ENCODE measurements at places on chromosomes 11 and 22.

- DNase-seq: no peak
Observed at GRCh38 chr11:3165152-3165705, at the start of gene OSBPL5. Gene OSBPL5 (minus strand): TSS chr11:3165310. CDS start chr11:3129148, 36,162 bp downstream.

DNA sequence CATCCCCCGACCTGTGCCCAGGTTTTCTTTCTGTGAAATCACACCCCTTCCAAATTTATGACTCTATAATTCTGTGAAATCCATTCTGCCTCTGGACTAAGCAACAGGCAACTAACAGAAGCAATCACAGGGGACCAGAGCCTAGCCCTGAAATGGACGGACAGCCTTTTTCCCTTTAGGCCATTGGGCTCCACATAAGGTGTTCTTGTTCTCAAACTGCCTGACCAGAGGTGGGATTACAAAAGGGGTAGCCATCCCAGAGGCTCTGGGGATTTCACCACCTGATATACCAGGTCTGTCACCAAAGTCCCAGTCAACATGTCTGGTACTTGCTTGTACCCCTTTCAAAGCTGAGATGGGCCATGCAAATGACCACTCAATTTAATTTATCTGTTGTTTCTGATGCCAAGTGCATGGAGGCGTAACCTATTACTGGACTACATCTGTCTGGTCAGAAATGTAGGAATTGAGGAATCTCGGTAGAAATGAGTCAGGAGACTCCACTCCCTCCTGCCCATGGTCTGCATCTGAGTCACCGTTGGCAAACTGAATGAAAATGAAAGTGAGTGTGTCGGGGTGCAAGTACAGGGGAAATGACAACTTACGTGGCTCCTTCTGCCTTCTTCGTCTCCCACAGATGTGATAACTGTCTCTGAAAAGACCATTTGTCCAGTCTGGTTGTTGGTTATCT, 10.2 kb downstream of the DKK3 start:
- DNase-seq: no peak

DNA sequence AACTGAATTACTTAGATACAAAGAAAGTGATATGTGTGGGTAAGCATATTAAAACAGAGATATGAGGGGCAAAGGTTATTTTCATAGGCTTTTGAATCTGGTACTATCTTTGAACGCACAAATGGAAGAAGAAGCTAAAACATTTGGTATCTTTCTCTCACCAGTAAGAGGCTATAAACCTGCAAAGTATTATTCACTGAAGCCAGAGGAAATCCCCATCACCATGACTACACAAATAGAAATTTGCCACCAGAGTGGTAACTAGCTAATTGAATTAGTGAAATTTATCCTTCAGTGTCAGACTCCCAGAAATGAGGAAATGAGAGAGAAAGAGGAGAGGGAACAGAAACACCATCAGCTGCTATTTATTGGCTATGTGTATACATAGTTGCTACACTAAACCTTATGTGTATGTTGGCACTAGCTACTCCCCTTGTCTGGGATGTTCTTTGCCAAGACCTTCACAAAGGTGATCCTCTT, 503.4 kb downstream of the DLG2 start:
- no peak for DNase-seq

GRCh38 chr11:79439886-79440570, 802 bp downstream of the TENM4 start:
- DNase-seq: no peak

Measured in NCI-H774 (cell line).